T-helper 2 cell treated with Interferon-gamma antibody and Interleukin-4, amounts not matched to agents 5 μg/mL and 100 μg/mL, for 36 hours (primary cell): ENCODE measurements at places on chromosomes 11 and 22.
A peak's percentile ranks its signal among the peaks of the same experiment; 100 is the strongest.

GRCh38 chr22:30304495-30305244 is 15.4 kb upstream of the CASTOR1 start:
- peaks cover 49% of the 10 kb centered on the region for H3K36me3 ChIP-seq
- peak overlapping the region; percentile 91 for H3K27ac ChIP-seq
- H3K27me3 ChIP-seq: no peaks in the 10 kb centered on the region
- H3K4me3 ChIP-seq: peak overlapping the region; percentile 86

- no peak overlapping the region for H3K4me3 ChIP-seq
- no peaks in the 10 kb centered on the region for H3K36me3 ChIP-seq
- peaks cover 3% of the 10 kb centered on the region for H3K4me1 ChIP-seq
Measured at GRCh38 chr22:17847360-17848078, 73.2 kb upstream of the BID start.

DNA sequence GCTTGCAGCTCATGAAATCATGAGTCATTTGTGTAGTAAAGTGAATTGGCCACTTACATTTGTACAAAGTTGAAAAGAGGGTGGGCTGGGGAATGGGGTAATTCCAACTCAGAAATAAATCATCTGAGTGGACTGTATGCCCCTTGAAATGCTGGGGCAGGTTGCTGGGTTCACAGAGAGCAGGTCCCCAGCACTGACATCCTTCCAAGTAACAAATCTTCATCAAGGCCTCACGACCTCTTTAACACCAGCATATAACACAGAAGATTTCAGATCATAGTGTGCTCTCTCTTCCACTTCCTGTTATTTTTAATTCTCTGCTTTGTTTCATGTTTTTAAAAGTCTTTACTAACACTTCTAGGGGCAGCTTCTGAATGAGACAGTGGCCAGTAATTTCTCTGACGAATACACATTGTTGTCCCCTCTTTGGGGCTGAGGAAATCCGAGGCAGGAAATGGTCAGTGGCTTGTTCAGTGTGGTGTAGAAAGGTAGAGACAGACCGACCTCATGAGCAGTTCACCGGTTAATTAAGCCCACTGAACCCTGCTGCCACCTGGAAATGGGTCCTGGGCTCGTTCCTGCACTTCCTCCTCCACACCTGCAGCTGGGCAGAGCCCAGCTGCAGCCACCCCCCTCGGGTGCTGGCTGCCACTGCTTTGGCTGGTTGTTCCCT is 127.7 kb downstream of the MAML2 start:
- no peaks in the 10 kb centered on the region for H3K27me3 ChIP-seq
- H3K4me3 ChIP-seq: peak overlapping the region; percentile 74
- DNase-seq: no peak
- peaks cover 60% of the 10 kb centered on the region for H3K4me1 ChIP-seq

DNA sequence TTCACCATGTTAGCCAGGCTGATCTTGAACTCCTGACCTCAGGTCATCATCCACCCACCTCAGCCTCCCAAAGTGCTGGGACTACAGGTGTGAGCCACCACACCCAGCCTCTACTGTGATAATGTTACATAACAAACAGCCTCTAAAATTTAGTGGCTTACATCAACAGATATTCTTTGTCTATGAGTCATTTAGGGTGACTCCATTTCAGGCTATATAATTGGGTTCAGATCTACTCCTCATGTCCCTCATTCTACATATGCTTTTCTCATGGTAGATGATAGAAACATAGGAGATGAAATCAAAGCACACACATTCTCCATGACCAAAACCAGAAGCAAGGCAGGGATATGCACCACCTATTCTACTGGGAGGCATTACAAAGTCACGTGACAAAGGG is 72.7 kb downstream of the SIK2 start:
- no peak for DNase-seq
- no peaks in the 10 kb centered on the region for H3K27me3 ChIP-seq
- peaks cover 2% of the 10 kb centered on the region for H3K4me1 ChIP-seq
- no peak overlapping the region for H3K27ac ChIP-seq
- H3K36me3 ChIP-seq: peaks cover 7% of the 10 kb centered on the region
- H3K4me3 ChIP-seq: no peak overlapping the region

DNA sequence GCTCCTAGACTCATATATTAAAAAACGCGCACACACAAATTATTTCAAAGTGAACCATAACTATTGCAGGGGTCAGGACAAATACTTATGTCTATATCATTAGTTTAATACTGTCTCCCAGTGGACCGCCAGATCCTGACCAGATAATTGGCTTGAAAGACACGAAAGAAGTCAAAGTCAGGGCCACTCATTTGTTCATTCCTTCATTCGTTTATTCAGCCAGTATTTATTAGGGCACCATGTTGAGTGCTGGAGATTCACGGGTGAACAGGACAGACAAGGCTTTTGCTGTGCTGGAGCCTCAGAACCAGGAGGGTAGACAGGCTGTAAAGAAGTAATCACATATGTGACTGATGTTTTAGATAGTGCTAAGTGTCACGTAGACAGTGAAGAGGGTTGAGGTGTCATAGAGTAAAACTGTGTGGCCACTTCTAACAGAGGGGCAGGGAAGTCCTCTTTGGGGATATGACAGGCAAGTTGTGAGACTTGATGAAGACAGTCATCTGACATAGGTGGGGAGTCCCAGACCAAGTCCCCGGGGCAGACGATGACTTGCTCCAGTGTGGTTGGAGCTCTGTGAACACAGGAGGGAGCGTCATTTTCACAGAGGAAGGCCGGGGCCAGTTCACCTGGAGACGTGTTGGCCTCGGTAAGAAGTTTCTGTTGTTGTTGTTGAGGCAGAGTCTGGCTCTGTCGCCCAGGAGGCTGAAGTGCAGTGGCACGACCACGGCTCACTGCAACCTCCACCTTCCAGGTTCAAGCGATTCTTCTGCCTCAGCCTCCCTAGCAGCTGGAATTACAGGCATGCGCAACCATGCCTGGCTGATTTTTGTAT is 25.9 kb downstream of the RBX1 start:
- peaks cover 9% of the 10 kb centered on the region for H3K36me3 ChIP-seq
- no peak overlapping the region for H3K4me3 ChIP-seq
- H3K27ac ChIP-seq: no peak overlapping the region
- no peak for DNase-seq
- H3K4me1 ChIP-seq: no peaks in the 10 kb centered on the region
- no peaks in the 10 kb centered on the region for H3K27me3 ChIP-seq

GRCh38 chr11:119846374-119846773 is 117.4 kb upstream of the NECTIN1 start:
- no peak for DNase-seq
- H3K4me1 ChIP-seq: no peaks in the 10 kb centered on the region
- H3K4me3 ChIP-seq: no peak overlapping the region
- no peaks in the 10 kb centered on the region for H3K36me3 ChIP-seq

DNA sequence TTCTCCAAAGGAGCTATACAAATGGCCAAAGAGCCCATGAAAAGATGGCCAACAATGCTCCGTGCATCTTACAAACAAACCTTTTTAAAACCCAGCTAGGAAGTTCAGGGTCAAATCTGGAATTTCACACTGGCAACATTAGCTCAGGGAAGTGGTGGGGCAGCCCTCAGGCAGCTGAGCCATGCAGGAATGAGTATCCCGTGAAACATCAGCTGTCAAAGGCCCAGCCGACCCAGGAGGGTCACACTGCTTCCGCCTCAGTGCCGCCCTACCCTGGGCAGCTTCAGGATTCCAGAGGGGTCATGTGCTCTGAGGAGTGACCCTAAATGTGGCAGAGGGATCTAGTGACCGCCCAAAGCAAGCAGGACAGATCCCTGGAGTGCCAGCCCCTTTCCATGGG is 73.4 kb downstream of the LINC01488 start:
- no peak overlapping the region for H3K27ac ChIP-seq
- peaks cover 11% of the 10 kb centered on the region for H3K4me1 ChIP-seq
- DNase-seq: no peak
- peaks cover 9% of the 10 kb centered on the region for H3K27me3 ChIP-seq

GRCh38 chr11:17883946-17884345 is 128.9 kb downstream of the SERGEF start:
- no peak for DNase-seq
- no peak overlapping the region for H3K27ac ChIP-seq
- no peaks in the 10 kb centered on the region for H3K4me1 ChIP-seq
- no peaks in the 10 kb centered on the region for H3K27me3 ChIP-seq
- H3K4me3 ChIP-seq: no peak overlapping the region
- H3K36me3 ChIP-seq: no peaks in the 10 kb centered on the region
